ENCODE measurements at places on chromosomes 5 and 9.

- no peak for DNase-seq
Measured at GRCh38 chr5:65411356-65411755, 70.4 kb downstream of the ADAMTS6 start.

DNA sequence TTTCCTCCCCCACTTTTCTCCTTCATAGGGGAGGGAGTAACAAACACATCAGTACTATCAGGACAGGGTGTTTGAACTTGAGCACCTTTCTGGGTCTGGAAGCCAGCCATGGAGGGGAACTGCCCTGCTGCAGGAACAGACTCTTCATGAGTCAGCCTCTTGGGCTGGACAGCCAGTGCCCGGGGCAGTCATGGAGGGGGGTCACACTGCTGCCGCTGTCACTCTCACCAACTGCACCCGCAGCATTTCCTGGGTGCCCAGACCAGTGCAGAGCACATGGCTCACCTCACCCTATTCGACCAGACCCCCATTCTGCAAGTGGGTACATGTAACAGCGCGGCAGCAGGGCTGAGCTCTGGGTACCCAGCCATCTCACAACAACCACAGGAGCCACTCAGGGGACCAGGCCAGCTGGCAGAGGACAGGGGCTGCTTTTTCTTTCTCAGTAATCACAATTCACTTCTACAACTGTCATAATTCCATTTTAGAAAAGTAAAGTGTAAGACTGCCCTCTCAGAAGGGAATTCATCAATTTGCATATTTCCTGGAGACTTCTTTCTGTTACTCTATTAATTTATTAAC lies 118.4 kb downstream of the CTNND2 start:
- no peak for DNase-seq

DNA sequence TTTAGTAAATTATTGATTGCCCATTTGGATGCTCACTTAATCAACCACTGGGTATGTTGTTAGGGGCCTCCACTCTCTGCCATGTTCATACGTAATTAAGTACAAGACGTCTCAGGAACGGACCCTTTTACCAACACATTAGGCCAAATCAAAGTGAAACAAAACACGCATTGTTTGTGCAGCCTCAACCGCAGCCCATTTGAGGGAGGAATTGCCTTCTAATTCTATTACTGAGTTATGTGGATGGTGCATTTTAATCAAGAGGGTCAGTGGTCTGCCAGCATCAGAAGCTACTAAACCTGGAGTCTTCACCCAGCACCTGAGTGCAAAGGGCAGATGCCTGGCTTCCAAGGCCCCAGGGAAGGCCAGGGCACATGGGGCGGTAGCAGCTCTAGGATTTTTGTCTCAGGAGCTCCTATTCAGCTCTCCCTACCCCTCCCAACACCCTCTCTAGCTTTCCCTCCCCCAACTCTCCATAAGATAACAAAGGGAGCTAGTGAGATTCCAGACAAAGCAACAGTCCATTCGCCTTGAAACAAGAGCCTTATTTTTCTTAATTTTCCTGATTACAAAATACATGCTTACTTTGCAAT lies 7.9 kb upstream of the MED27 start:
- no peak for DNase-seq

- DNase-seq: no peak
Measured at GRCh38 chr5:36724467-36725332, 118.3 kb downstream of the SLC1A3 start.

DNA sequence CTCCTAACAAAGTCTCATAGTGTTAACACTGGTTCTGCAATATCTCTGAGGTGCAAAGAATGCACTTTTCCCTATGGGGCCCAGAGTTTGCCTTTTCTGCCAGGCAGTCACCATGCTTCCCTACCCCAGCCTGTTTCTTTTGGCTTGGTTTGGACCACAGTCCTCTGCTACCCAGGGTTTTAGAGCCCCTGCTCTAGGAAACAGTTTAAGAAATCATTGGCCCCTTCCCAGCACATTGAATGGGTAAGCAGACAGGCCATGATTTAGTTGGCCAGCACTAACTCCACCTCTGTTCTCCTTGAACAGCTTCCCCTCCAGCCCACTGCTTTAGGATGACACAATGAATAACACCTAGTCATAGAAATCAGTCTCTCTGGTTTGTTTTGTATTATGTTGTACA lies 73.2 kb downstream of the UBAP1 start:
- DNase-seq: no peak

DNA sequence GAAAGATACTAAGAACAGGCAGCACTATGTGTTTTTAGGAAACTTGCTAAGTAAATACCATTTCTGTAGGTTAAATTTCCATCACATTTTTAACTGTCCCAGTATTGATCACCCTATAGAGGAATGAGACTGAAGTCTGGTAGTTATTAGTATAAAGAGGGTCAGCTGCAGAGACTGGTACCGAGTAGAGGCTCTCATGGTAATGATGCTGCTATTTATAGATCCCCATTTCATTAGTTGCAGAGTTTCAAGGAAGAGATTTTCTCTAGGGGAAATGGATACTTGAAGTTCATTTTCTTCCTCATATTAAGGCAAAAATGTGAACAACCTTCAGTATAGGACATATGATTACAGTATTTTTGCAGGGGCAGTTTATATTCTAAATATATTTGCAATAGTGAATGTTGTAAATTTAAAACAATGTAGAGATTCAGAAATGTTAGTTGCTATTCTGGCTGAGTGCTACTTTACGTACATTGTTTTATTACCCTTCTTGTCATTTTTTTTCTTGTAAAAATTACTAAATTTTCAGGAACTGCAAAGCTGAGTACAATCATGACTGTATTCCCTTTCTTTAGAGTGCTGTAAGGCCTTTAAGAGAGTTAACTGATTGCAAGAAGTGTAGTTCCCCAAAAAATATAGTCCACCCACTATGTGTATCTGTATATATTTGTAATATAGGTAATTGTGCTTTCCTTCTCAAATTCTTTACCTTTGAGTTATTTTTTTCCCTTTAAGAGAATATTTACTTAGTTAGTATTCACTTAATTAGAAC lies 14.7 kb downstream of the PBX3 start:
- no peak for DNase-seq

DNA sequence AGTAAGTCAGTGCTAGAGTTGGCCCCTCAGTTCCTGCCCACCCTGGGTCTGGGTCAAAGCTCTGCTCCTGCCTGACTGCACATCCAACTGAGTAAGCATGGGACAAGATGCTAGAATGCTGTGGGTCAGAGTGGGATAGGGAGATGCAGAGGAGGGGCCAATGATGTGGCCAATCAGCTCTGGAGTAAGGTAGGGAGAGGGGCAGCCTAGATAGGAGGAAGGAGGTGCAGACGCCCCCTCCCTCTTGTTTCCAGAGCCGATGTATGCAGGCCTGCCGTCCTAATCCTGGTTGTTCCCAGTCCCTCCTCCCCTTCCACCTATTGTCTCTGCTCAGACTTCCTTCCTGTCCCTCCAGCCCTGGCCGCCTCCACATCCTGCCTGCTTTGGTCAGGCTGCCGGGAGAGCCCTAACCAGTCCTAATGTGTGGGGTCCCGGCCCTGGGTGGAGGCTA lies 1.3 kb downstream of the ARAP3 start:
- no peak for DNase-seq

DNA sequence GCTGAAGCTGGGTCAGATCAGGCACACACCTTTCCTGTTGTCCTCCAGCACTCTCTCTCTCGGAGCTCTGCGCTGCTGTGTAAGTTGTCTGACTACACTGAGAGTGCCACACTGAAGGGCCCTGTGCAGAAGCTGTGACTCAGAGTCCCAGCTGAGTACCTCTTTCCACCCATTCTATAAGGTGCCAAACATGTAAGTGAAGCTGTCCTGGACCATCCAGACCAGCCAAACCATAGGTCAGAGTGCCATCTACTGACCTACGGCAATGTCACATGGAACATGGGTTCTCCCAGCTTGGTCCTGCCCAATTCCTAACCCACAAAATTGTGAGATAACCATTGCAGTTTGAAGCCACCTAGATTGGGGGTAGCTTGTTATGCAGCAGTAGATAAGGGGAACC lies 68.2 kb downstream of the ADCY2 start:
- DNase-seq: no peak

GRCh38 chr5:40171971-40172370 lies 507.7 kb upstream of the PTGER4 start:
- DNase-seq: no peak

Data from AG04449 (cell line).